ENCODE measurements at places on chromosomes 2 and 18.

DNA sequence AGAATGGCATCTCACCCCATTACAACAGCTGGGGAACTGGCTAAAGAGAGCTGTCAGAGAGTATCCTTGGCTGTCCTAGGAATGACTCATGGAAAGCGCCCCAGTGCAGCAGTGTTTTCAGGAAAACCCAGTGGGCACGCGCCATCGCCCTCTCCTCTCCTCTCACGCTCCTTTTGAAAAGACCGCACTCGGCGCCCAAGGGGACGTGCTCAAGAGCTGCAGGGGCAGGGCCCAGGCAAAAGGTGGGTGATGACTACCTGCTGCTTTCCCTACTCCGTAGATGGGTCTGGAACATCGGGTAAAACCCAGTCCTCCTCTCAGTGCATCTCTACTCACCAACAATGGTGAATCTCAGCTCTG lies 68.1 kb downstream of the EMILIN2 start:
- DNase-seq = no peak

DNA sequence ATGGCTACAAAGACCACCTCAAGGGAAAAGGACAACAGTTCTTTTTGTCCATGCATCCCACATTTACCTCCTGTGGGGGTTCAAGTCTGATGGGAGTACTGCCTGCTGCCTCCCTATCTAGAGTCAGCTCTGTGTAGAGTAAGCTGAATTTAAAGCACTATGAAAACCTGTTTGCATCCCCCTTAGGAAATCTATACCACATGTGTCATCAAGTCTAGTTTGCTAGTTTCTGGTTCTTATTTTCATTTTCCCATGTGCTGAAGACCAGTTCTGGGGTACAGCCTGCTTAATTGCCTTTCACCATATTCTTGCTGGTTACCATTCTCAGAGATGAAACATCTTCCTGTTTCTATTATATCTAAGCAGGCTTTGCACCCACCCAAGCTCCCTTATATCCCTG lies 470.3 kb downstream of the MBD2 start:
- DNase-seq = no peak

GRCh38 chr2:77977471-77978063 lies 455.4 kb upstream of the LRRTM4 start:
- DNase-seq = no peak

- DNase-seq = no peak
These were observed 122.4 kb downstream of the SETBP1 start for GRCh38 chr18:44803019-44803650.

DNA sequence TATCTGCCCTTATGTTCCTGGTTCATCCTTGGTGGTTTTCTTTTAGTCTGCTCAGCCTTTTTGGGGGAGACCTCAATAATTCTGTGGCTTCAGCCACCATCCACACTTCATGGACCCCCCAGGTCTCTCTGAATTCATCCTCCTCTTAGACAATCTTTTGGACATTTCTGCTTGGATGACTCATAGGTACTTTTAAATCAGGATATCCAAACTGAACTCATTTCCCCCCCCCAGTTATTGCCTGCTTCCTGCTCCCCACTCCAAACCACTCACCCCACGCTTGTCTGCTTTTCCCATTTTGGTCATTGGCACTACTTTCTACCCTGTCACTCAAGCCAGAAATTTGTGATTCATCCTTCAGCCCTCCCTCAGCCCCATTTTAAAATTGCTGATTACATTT lies 78.5 kb downstream of the TANC1 start:
- DNase-seq = no peak

GRCh38 chr18:22066083-22066485 lies 103.3 kb upstream of the GATA6 start:
- DNase-seq = no peak

DNA sequence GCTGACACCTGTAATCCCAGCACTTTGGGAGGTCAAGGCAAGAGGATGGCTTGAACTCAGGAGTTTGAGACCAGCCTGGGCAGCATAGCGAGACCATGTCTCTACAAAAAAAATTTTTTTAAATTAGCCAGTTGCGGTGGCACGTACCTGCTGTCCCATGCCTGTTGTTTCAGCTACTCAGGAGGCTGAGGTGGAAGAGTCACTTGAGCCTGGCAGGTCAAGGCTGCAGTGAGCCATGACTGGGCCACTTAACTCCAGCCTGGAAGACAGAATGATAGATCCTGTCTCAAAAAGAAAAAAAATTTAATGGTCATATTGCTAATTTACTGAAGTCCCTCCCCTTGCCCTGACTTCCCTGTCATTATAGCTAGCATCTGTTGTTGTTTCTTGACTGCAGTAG lies 112.6 kb downstream of the ARHGAP28 start:
- no peak for DNase-seq

GRCh38 chr2:46779447-46779941 lies 136.1 kb downstream of the MCFD2 start:
- DNase-seq = no peak

DNA sequence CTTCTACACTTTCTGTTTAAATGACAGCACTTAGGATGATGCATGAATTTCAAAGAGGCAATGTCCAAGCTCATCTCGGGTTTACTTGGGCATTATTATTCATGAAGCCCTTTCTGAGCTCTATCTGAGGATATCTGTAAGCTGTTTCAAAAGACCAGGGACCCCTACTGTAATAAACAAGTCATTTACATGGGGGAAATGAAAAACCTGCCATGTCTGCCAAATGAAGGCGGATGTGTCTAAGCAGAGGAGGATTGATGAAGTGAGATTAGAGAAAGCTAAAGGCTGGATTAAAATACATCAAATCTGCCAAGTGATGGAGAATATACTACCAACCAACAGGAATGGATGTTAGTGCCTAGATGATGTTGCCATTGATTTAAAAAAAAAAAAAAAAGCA lies 64.5 kb downstream of the SUCLG1 start:
- no peak for DNase-seq

DNA sequence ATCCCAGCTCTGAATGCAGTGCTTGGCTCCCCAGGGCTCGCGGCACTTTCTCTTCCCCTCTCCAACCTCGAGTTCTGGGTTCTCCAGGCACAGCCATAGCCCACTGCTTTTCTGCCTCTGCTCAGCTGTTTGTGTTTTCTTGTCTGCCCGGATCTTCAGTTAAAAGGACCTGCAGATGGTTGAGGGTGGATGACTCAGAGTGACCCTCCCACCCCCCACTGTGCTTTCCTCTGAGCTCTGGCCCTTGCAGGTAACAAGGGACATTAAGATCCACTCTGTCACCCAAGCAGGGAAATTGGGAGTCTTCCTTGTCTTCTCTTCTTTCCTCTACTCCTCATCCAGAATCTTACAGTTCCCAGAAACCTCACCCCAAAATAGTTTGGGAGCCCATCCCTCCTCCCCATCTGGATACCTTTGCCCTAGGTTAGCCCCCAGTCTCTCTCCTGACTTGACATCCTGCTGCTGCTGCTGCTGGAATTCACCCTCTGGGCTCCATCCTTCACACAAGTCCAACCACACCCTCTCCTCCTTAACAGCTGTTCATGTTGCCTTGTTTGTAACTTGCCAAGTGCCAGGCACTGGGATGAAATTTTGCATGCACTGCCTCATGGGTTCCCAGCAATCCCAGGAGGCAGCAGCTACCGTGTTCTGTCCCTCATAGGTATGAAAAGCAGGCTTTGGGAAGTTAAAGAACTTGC lies 157.9 kb upstream of the TTC39C start:
- DNase-seq = no peak

GRCh38 chr2:218005028-218005427 lies 2.2 kb upstream of the TNS1 start:
- DNase-seq = no peak
